ENCODE measurements at places on chromosomes 1 and 21.

- DNase-seq = peak; percentile 99
Measured at GRCh38 chr1:23169727-23170335, 1.2 kb upstream of the LUZP1 start.

GRCh38 chr1:22001409-22001808 lies at the start of gene CELA3A:
CELA3A (plus strand) TSS chr1:22001657; CDS start chr1:22001675, 18 bp downstream.
- DNase-seq = no peak

DNA sequence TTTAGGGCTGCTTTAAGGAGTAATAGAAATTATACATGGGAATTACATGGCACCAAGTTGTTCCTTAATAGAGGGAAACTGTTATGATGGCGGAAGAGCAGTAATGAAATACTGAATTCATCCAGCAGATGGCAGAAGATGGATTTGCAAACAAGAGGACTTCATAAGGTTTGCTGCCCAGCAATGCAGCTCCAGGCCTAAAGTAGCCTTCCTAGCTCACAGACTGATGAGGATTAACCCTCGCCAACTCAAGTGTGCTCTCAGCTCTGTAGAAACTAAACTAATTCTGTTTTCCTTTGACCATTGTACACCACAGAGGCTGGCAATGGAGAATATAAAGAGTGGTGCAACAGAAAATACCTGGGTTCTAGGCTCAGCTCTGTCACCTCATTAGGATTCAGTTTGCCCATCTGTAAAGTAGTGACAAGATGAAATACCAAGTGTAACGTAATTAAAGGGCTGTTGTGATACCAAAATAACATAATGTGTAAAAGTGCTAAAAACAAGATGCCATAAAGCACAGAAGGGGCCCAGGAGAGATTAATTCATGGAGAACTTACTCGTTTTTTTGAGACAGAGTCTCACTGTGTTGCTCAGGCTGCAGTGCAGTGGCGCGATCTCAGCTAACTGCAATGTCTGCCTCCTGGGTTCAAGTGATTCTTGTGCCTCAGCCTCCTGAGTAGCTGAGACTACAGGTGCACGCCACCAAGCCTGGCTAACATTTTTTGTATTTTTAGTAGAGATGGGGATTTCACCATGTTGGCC lies 102.4 kb upstream of the SERBP1 start:
- peak; percentile 72 for DNase-seq

GRCh38 chr1:231799363-231799986 lies 172.9 kb downstream of the DISC1 start:
- peak; percentile 74 for DNase-seq

- DNase-seq = no peak
Measured at GRCh38 chr1:200336101-200336845, 73.6 kb downstream of the ZNF281 start.

GRCh38 chr1:232726048-232726779 lies 79.0 kb upstream of the MAP10 start:
- DNase-seq = no peak

- no peak for DNase-seq
Measured at GRCh38 chr1:62720946-62721554, 32.9 kb upstream of the DOCK7 start.

DNA sequence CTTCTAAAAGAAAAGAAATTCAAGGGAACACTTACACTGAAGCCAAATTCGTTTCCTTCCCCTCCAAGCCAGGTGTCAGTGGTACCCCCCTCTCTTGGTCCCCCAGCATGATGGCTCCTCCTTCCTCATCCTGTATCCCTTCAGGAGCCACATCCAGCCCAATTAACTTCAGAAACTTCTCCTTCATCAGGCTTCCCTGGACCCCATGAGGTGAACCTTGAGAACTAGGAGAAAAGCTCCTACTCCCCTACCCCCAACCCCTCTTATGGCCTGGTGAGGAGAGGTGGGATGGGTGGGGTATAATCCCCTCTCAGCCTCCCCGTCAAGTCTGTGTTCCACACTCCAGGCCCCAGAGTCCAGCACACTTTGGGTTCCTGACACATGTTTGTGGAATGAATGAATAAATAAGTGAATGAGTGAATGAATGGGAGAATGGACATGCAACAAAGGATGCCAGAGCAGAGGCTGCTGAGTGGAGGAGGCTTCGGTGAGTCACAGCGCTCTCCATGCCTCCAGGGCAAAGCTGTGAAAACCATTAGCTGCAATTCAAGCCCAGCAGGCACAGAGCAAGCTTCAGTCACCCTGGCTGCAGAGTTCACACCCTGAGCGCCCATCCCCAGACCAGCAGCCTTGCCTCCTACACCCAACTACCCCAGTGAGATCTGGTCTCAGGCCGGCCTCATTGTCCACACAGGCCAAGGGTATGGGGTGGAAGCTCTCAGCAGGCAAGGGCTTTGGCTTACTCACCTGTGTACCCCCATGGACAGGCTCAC lies 43.8 kb downstream of the BATF3 start:
- no peak for DNase-seq

DNA sequence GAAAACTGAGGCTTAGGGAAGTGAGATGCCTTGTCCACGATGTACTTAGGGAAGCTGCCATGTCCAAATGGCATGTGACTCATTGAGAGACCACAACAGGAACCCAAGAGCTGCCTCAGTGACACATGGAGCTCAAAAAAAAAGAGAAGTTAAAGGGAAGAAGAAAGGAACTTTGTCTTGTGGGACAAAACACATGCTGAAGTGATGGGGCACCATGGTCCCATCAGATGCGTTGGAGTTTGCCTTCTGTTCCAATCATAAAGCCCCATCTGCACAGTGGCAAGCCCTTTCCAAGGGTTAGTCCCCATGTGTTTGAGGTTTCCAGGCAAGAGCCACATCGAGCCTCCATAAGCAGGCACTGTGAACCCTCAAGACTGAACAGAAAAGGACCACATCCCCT lies 8.0 kb downstream of the MED8 start:
- no peak for DNase-seq

- no peak for DNase-seq
Measured at GRCh38 chr1:182688436-182689205, 4.2 kb upstream of the RGS8 start.

- DNase-seq = no peak
Measured at GRCh38 chr1:236395947-236396664, 2.0 kb downstream of the EDARADD start.

DNA sequence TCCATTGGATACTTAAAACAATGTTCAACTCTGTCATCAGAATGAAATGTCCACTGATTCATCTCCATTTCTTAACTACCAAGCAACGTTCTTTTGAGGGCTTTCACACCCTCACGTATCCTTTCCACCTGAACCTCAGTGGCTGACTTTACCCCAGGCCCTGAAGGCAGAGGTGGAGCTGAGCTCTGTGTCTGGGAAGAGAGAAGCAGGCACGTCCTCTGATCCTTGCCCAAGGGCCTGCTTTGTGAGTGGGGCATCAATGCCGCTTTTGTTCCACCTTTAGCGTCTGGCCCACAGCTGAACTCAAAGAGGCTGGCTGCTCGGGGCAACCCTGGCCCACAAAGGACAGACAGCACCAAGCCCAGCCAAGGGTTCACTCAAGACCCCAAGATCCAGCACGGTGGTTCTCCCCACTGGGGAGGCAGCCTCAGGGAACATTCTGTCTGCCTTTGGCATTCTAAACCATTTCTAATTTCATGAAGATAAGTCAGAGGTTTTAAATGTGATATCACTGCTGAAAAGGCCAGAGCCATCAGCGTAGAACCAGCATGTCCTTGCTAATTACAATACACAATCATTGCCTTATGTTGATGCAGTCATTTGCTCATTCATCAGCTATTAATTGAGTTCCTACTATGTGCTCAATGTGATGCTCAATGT lies 126.0 kb upstream of the UBE2U start:
- no peak for DNase-seq

DNA sequence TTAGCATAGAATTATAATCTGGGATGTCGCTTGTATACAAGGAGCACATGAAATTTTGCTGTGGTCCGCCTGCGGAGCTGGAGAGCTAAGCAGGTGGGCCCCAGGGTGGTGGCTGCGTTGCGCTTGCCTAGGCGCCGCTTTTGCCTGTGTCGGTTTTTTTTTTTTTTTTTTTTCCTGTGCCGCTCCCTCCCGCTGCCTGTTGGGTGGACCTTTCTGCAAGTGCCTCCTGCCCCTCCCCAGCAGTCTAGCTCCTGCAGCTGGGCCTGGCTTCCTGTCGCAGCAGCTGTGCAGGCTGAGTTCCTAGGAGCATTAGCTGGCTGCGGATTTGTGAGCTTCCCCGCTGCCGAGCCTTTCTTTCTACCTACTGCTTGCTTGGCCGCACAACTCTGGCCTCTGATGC lies 20.6 kb downstream of the PYHIN1 start:
- DNase-seq = no peak

GRCh38 chr1:109397581-109398342 lies at the start of gene SORT1:
SORT1 (minus strand) TSS chr1:109397918; CDS start chr1:109397892, 26 bp downstream.
- peak; percentile 60 for DNase-seq

- DNase-seq = peak; percentile 91
Measured at GRCh38 chr1:91583326-91583755, 82.7 kb downstream of the CDC7 start.

- DNase-seq = no peak
Measured at GRCh38 chr21:39555911-39556590, 56.7 kb upstream of the B3GALT5 start.

DNA sequence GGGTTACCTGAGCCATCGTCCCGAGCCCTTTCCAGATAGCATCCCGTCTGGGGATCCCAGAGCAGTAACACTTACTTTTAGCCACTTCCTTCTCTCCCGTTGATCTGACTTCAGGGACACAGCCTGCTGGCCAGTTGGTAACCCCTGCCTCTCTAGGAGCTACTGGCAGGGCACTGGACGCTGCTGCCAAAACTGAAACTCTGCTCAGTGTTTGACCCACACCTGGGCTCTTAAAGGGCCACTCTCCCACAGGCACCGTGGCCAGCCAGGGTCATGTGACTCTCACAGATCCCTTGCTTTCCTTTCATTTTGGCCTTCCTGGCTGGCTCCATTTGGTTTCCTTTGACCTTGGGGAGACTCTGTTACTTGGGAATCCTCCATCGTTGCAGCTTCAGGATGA lies at the start of gene PIGR:
TSS of gene PIGR (minus strand) at position 206 of the 400 bp plus-strand sequence. CDS start 5,935 bp downstream, outside the sequence.
- DNase-seq = no peak

DNA sequence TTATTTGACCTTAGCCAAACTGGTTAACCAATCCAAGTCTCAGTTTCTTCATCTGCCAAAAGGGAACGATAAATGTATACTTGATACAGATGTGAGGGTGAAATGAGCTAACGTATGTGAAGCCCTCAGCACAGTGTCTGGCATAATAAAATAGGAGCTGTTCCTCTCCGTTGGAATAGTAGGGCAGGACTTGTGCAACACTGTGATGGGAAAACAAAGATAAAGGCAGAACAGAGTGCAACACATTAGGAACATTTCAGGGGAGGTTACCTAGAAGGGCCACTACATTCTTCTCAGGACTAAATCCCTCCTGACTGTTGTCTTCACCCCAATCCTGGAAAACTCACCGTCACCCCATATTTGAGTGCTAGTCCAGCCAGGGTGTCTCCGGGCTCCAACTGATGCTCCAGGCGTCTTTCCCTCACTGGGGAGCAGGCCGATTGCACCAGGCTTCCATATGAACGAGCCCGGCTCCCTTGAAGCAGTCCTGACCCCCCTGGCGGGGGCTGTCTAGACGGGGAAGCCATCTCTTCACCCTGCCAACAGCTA lies 896 bp downstream of the LYSMD1 start:
- DNase-seq = no peak

GRCh38 chr1:184141361-184141880 lies 89.9 kb downstream of the TSEN15 start:
- DNase-seq = no peak

DNA sequence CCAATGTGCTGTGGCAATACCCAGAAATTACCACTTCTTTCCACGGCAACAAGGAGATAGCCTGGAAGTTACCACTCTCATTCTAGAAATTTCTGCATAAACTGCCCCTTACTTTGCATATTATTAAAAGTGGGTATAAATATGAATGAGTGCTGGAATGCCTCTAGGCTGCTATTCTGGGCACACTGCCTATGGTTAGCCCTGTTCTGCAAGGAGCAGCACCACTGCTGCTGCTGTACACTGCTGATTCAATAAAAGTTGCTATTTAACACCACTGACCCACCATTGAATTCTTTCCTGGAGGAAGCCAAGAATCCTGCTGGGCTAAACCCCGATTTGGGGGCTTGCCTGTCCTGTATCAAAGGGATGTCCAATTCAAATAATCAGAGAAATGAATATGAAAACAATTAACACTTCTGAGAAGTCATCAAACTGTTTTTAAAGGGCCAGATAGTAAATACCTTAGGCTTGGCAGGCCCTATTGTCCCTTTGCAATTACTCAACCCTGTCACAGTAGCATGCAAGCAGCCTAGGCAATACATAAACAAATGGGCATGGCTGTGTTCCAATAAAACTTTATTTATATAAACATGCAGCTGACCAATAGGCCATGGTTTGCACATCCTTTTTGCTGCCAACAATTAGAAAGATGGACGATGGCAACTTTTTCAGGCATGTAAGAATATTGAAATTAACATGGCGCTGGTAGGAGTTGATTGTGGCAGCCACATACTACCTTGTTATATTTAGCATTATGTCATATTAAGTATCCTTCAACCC lies 369.4 kb upstream of the B3GALT2 start:
- DNase-seq = no peak

GRCh38 chr21:16943231-16943630 lies 569.6 kb upstream of the CXADR start:
- DNase-seq = no peak

- no peak for DNase-seq
Measured at GRCh38 chr1:197915260-197915861, 1.8 kb upstream of the LHX9 start.

DNA sequence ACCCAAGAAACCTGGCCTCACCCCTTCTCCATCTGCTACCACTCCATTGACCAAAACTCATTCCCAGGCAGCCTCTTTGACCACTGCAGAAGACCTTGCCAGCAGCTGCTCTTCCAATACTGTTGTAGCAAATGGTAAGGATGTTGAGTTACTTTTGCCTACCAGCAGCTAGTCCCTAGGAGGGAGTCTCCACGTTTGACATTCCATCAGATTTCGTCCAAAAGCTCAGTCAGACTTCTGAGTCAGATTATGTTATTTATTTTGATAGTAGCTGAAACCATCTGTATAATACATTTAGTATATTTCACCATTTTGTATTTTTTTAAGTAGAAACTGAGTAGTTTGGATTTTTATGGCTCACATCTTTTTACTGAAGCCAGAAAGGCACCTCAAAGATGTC lies 51.5 kb upstream of the WNT2B start:
- DNase-seq = no peak

DNA sequence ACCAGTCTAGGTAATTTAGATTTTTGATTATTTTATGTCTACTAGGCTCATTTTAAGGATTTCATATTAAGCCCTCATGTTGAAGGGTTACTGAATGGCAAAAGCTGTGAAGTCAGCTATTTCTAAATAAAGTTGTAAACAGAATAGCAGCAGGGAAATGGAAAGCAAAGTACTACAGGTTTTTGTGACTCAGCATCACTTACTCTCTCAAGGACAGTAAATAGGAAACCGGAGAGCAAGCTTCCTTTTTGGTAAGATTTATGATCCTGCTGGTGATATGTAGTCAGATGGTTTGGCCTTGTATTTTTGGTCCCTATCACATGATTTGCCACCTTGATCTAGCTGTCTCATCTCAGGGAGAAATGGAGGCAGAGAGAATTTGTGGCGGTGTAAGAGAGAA lies 226.0 kb downstream of the RPS6KC1 start:
- no peak for DNase-seq

Measured in skeletal muscle cell (primary cell).